Calu3 (cell line): ENCODE measurements at places on chromosomes 2 and 18.
A peak's percentile ranks its signal among the peaks of the same experiment; 100 is the strongest.

- DNase-seq: no peak
Observed at GRCh38 chr18:35936951-35937350, 35.5 kb upstream of the RMP24 start.

DNA sequence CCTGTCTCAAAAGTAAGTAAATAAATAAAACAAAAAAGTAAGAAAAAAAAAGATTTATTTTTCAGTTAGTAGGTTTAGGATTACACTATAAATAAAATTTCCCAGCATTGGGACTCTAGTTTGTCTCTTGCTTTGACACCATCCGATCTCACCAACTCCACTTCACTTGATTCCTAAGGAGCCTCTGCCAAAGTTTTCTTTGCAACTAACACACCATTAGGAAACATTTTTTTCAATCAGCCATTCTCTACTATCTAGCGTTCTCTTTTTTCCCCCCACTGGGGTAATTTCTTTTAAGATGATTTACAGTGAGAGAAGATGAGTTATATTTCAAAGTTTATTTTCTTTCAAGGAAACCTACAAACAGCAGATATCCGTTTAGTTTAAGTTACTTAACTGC, 10.6 kb upstream of the NEMP2 start:
- DNase-seq: no peak

DNA sequence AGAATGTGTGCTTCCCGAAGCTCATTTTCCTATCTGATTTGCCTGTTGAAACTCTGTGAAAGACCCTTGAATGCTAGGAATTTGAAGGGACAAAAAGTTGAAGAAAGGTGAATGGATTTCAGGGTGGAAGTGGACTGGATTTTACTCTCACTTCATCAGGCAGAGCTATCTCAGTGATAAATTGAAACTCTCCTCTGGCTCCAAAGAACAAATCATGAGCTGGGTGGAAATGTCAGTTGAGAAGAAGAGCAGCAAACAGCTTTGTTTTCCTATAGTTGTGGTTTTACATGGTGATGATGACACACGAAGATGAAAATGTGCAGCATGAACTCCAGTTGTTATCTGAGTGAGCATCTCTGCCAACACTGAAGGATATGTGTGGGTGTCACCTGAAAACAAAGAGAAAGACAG, 34.4 kb downstream of the CD28 start:
- DNase-seq: no peak

DNA sequence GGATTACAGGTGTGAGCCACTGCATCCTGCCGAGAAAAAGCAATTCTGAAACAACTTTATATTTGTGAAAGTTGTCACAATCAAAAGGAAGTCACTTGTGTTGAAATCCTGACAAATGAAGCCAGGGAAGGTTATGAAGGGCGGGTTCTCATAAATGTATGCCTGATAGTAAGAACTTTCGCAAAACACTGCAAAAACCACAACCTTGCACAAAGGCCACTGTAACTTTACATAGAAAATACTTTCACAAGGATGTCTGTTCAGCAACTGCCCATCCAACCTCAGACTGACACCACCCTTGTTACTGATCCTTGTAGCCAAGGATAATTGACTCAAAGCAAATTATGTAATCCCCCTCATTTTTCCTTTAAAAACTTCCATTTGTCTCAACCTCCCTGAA, 90.6 kb downstream of the SLC4A3 start:
- no peak for DNase-seq

- no peak for DNase-seq
Observed at GRCh38 chr2:230203110-230203676, 16.6 kb downstream of the SP110 start.

GRCh38 chr2:216765761-216766262, 70.5 kb upstream of the IGFBP5 start:
- no peak for DNase-seq

GRCh38 chr2:47862949-47863348, 43.3 kb downstream of the FBXO11 start:
- DNase-seq: no peak

DNA sequence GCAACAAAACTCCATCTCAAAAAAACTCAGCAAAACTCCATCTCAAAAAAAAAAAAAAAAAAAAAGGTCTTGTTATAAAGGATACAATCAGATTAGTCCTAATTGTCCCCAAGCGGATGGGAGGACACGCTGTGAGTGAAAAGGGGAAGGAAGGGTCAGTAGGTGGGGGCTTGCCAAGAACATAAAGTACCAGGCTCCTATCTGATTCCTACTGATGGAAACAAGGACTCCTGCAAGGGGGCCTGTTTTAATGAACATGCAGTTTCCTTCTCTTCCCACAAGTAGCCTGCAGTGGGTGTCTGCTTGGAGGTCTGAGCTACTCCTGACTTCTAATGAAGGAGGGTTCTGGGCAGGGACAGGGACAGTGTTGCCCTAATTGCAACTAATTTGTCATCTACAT, 7.9 kb downstream of the SCG2 start:
- DNase-seq: no peak

GRCh38 chr2:8080063-8080462, 601.8 kb upstream of the ID2 start:
- DNase-seq: no peak

- DNase-seq: no peak
Observed at GRCh38 chr2:143162997-143163396, 33.8 kb downstream of the ARHGAP15 start.

- no peak for DNase-seq
Observed at GRCh38 chr2:71736091-71736861, 282.9 kb downstream of the DYSF start.

GRCh38 chr2:84879584-84880394, 1.1 kb downstream of the TRABD2A start:
- no peak for DNase-seq

- no peak for DNase-seq
Observed at GRCh38 chr2:47598476-47598875, 184.5 kb upstream of the MSH6 start.

DNA sequence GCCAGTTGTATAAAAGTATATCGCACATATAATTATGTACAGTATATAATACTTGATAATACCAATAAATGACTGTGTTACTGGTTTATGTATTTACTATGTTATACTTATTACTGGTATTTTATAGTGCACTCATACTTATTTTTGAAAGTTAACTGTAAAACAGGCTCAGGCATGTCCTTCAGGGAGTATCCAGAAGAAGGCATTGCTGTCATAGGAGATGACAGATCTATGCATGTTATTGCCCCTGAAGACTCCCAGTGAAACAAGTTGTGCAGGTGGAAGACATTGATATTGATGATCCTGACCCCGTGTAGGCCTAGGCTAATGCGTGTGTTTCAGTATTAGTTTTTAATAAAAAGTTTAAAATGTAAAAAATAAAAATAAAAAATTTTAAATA, 20.3 kb upstream of the ASXL3 start:
- DNase-seq: no peak

- DNase-seq: no peak
Observed at GRCh38 chr18:58635891-58636290, 7.0 kb upstream of the ALPK2 start.

DNA sequence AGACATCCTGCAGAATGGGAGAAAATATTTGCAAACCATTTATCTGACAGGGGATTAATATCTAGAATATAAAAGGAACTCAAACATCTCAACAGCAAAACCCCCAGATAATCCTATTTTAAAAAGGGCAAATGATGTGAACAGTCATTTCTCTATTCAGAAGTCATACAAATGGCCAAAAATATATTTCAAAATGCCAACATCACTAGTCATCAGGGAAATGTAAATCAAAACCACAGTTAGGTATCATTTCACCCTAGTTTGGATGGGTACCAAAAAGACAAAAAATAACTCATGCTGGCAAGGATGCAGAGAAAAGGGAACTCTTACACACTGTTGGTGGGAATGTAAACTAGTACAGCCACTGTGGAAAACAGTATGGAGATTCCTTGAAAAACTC, 70.0 kb downstream of the TBR1 start:
- DNase-seq: no peak

- DNase-seq: no peak
Observed at GRCh38 chr2:12278217-12278750, 438.5 kb upstream of the TRIB2 start.

DNA sequence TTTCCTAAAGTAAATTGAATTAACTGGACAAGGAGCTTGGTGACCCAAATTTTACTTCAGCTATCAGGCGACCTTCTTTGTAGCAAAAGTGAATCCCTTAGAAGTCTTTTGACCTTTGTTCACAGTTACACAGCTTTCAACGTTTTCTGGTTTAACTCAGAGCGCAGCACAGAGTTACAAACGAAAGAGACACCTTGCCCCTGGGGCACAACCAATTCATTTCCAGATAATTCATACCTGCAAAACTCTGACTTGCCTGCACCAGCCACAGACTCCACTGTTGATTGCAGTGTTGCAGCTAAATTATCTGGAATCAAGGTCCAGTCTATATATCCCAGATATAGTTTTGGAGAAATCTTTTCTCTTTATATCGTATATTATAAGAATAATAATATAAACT, 358.6 kb upstream of the VWC2L start:
- DNase-seq: no peak

DNA sequence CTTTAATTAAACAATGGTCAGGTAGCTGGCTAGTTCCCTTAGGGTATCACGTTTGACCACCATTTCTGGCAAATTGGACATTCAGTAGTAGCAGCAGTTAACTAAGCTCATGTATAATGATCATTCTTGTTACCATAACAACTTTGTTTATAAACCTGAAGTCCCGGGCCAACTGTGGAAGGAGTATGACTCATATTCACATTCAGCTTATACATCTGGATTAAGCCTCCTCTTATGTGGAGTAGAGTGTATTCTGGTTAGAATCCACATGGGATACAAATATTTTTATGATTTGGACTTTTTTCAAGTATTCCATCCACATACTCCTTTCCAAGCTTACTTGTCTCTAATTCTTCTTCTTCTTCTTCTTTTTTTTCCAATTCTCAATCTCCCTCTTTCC, 70.3 kb upstream of the ZSWIM2 start:
- peak; percentile 17 for DNase-seq

DNA sequence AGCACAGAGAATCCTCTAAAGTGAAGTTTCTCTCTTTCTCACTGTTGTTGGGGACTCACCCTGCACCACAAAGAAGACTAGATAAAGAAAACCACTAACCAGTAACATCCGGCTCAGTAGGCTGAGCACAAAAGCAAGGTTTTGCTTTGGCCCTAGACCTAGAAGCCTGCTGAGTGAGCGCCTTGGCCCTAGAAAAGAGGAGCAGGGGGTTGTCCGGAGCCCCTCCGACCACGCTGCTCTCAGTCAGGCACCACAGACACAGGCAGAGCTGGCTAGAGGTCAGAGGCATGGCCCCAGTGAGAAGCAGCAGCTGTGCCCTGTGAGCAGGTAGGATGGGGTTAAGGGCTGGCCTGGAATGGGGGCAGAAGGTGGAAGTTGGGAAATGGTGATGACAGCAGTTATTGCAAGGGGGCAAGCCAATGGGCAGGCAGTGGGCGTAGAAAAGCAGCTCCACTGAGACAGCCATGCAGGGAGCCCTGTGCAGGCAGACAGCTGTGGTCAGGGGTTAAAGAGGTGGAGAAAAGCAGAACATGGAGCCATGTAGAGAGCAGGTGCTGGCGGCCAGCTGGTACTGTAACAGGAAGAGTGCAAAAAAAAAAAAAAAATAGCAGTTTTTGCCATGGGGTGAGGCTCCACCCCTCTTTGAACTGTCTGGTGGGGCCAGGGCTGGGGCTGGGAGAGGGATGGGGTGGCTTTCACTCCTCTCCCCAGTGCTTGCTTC, 36.9 kb upstream of the SLC14A1 start:
- DNase-seq: no peak

DNA sequence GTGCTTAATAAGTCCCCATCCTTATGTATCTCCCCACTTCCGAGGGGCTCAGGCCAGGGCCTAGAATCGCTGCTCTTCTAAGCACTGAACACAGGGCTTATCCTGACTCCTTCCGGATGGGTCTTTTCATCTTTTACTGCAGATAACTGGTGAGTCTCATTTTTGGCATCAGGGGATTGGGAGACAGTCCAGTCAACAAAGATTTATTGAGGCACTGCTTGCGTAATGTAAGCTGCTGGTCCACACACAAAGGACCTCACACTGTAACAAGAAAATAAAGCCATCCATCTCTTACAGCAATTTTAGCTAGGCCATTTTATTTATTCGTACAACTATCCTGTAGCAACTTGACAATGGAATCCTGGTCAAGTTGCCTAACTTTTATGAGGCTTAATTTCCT, 600.5 kb downstream of the CNTNAP5 start:
- DNase-seq: no peak

GRCh38 chr2:232293191-232293590, 85.4 kb upstream of the ALPP start:
- no peak for DNase-seq

- DNase-seq: no peak
Observed at GRCh38 chr2:132581991-132582738, 87.8 kb downstream of the LYPD1 start.

GRCh38 chr2:44668336-44668735, 273.2 kb upstream of the SIX3 start:
- DNase-seq: no peak
